OCI-LY7 (cell line): ENCODE measurements at places on chromosomes 1 and 21.

DNA sequence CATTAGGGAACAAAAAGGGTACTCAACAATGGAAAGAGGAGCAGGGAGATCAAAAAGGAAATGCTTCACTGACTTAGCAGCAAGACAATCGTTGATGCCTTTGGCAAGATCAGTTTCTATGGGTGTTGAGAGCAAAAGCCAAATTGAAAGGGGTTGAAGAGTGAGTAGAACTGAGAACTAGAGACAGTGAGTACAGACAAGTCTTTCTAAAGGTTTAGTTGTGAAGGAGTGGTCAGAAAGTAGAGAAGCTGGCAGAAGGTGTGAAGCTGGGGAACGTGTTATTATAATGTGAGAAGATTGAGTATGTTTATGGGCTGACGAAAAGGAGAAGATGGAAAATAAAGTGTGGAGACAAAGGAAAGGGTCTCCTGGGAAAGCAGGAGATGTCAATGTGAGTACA is 221.2 kb upstream of the USP25 start:
- DNase-seq: no peak

DNA sequence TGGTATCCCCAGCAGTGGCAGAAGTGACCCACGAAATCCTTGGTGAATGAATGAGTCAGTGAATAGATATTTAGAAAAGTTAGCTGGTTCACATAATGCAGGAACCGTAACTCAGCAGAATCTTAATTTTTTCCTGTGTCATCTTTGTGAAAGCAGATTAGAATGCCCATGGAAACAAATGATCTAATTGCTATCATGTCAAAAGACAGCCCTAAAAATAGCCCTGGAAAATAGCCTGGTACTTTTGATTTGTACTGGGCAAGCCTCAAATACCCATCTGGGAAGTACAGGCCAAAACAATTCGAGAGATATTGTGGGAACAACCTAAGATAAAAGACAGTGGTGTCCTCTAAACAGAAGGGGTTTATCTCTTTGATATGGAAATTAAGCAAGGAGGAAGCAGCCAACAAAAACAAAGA is 21.1 kb downstream of the FYB2 start:
- DNase-seq: no peak

- DNase-seq: peak; percentile 63
Observed at GRCh38 chr1:180501865-180502360, 464 bp downstream of the ACBD6 start.

- no peak for DNase-seq
Observed at GRCh38 chr1:82845866-82846265, 1045.1 kb downstream of the ADGRL2 start.

DNA sequence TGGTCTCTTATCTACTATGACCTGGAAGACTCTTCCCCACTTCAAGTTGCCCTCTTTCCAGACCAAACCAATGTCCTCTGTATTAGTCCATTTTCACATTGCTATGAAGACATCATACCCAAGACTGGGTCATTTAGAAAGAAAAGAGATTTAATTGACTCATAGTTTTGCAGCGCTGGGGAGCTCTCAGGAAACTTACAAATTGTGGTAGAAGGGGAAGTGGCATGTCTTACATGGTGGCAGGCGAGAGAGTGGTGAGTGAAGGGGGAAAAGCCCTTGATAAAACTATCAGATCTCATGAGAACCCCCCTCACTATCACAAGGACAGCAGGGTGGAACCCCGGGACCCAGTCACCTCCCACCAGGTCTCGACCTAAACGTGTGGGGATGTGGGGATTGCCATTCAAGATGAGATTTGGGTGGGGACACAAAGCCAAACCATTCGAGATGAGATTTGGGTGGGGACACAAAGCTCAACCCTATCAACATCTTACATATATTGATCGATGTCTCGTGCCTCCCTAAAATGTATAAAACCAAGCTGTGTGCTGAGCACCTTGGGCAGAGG is 14.2 kb upstream of the AGPAT3 start:
- no peak for DNase-seq

DNA sequence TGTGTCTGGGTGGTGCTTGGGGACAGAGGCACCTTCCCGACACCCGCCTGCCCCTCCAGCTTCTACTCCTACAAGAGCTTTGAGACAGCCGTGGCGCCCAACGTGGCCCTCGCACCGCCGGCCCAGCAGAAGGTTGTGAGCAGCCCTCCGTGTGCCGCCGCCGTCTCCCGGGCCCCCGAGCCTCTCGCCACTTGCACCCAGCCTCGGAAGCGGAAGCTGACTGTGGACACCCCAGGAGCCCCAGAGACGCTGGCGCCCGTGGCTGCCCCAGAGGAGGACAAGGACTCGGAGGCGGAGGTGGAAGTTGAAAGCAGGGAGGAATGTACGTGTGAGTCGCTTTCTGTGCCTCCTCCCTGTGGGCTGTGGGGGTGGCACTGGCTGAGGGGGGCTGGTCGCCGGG is 75.7 kb downstream of the SKI start:
- no peak for DNase-seq

GRCh38 chr1:55526716-55527115 is 311.6 kb upstream of the USP24 start:
- DNase-seq: no peak

GRCh38 chr1:26419494-26419893 is 8.9 kb downstream of the LIN28A start:
- DNase-seq: no peak

GRCh38 chr1:51565009-51565408 is 45.9 kb upstream of the EPS15 start:
- no peak for DNase-seq

- DNase-seq: no peak
Observed at GRCh38 chr1:19398309-19398760, 86.2 kb downstream of the SLC66A1 start.

- no peak for DNase-seq
Observed at GRCh38 chr1:22827666-22828483, 117.2 kb downstream of the EPHB2 start.

GRCh38 chr21:21097466-21097865 is 99.3 kb downstream of the NCAM2 start:
- no peak for DNase-seq

- DNase-seq: no peak
Observed at GRCh38 chr1:107198561-107198960, 57.7 kb downstream of the NTNG1 start.

DNA sequence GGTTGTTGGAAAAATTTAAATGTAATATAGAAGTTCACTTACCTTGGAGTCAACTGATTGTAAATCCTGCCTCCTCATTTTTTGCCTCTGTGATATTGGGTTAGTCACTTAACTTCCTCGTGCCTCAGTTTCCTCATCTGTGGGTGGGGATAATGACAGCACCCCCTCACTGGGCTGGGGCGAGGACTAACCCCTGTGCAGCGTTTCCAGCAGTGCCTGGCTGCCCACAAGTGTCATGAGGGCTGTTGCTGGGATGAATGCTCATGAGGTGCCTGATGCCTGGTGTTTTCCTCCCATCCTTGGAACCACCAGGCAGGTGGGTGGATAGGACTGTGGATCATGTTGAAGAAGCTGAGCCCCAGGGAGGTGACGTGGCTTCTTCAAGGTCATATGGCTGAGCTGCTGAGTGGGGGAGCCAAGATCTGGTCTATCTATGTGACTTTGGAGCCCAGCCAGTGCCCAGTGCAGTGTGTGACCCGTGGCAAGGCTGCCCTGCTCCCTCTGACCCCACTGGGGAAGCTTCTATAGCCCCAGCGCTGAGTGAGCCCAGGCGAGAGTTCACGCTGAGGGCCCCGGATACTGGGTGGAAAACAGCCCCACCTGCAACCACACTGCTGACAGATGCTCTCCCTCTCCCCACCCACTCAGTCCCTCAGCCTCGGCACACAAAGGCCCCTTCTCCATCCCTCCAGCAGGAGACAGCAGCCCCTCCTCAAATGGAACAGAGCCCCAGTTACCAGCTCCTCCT is 446.0 kb downstream of the PTPRU start:
- DNase-seq: no peak

- DNase-seq: no peak
Observed at GRCh38 chr1:5396593-5396992, 595.6 kb downstream of the NPHP4 start.

GRCh38 chr1:58818075-58818474 is 34.2 kb upstream of the JUN start:
- no peak for DNase-seq

GRCh38 chr21:41726970-41727783 is 39.7 kb downstream of the RIPK4 start:
- DNase-seq: no peak

DNA sequence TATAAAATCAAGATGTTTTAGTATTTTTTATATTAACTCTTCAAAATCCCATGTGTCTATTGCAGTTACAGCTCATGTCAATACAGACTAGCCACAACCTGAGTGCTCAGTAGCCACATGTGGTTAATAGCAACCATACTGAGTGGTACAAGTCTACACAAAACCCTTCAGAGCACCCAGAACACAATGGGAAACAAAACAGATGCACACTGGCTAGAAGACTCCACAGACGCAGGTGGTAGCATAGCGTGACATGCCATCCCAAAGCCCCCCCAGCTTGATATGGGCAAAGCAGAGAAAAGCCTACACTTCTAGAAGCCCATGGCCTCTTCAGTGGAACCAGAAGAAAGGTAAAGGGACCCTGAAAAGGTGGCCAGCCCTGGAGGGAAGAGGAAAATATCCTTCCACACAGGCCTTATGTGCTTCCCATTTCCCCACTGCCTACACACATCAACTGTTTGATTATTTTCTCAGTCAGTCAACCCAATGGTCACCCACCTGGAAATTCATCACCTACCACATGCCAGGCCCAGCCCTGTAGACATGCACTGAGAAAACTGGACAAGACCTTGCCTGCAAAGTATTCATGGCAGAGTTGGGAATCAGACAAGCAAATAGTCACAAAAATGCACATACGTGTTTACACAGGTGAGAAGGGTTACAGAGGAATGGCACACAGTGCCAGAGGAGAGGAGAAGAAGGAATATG is 175.0 kb downstream of the VAV3 start:
- DNase-seq: no peak

DNA sequence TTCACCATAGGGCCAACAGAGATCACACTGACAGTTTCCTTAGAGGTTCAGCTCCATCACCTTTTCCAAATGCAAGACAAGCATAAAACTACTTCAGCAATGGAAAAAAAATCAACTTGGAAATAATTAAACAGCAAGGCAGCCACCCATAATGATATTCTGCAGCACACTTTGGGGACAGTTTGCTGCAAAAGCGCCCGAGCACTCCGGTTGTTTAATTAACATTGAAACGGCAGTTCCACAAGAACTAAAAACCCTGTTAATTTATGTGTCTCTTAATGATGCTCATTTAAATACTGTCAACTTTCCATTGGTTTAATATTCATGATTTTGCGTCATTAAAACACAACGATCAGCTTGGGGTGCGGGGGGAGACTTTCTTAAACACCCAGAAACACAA is 153.2 kb downstream of the ELAVL4 start:
- DNase-seq: no peak

GRCh38 chr1:11772458-11772857 is 10.5 kb downstream of the C1orf167 start:
- DNase-seq: peak; percentile 85

GRCh38 chr21:44298301-44298700 is 1.6 kb upstream of the PFKL start:
- peak; percentile 51 for DNase-seq

- DNase-seq: no peak
Observed at GRCh38 chr1:84735483-84735882, 45.2 kb upstream of the SSX2IP start.

- DNase-seq: no peak
Observed at GRCh38 chr21:32279377-32279680, 480 bp upstream of the MIS18A start.

DNA sequence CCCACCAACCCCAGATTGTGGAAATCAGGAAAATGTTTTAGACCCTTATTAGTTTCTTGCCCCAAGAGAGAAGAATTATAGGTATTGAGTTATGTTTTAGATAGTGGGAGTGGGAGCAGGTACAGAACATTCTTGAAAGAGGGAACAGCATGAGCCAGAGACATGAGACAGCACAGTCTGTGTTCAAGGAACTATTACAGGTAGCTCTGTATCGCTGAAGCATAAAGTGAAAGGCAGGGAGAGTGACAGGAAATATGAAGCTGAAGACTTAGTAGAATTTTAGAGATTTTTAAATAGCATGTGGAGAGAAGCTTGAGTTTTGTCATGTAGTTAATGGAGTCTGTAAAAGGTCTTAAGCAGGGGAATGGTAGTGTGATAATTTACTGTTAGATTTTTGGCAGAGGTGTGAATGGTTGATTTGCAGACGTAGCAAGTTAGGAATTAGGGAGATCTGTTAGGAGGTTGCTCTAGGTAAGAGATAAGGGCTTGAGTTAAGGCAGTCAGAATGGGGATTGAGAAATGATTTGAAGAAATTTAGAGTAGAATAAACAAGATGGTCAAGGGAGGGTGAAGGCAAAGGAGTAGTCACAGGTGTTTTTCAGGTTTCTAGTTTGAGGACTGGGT is 11.6 kb downstream of the SUCO start:
- DNase-seq: peak; percentile 19

DNA sequence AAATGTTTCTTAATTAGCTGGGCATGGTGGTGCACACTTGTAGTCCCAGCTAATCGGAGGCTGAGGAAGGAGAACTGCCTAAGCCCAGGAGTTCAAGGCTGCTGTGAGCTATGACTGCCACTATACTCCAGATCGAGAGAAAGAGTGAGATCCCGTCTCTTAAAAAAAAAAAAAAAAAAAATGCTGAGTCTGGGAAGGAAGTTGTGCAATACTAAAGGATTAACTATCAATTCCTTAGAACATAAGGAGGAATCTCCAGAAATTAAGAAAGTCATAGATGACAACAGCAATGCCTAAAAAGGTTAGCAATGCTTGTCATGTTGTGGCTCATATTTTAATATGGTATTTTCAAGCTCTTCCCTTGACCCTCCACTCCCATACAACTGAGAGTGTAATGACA is 5.3 kb downstream of the LUZP1 start:
- DNase-seq: no peak

DNA sequence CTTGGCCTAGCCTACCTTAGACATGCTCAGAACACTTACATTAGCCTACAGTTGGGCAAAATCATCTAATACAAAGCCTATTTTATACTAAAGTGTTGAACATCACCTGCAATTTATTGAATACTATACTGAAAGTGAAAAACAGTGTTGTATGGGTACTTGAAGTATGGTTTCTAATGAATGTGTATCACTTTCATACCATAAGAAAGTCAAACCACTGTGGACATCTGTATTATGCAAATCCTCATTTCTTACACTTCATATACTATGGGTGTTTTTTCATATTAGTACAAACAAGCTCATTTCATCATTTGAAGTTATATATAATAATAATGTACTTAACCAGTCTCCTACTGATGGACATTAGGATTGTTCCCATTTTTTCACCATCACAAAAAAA is 41.2 kb downstream of the TDRD5 start:
- no peak for DNase-seq

GRCh38 chr1:151238467-151238739 is 16.1 kb upstream of the PSMD4 start:
- no peak for DNase-seq

DNA sequence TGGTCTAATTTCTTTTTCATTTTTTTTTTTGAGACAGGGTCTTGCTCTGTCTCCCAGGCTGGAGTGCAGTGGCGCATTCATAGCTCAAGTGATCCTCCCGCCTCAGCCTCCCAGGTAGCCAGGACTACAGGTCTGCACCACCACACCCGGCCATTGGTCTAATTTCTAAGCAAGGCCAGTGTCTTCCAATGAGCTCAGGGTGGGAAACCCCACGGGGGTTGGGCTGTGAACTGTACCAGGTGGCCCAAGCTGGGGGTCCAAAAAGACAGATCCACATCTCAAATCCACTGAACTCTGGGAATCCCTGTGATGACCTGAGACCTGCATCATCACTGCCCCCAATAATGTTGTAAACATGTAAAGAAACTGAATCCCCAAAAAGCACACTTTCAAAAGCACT is 79.5 kb downstream of the BCAR3 start:
- DNase-seq: no peak
